ENCODE measurements at places on chromosomes 3 and 15.

DNA sequence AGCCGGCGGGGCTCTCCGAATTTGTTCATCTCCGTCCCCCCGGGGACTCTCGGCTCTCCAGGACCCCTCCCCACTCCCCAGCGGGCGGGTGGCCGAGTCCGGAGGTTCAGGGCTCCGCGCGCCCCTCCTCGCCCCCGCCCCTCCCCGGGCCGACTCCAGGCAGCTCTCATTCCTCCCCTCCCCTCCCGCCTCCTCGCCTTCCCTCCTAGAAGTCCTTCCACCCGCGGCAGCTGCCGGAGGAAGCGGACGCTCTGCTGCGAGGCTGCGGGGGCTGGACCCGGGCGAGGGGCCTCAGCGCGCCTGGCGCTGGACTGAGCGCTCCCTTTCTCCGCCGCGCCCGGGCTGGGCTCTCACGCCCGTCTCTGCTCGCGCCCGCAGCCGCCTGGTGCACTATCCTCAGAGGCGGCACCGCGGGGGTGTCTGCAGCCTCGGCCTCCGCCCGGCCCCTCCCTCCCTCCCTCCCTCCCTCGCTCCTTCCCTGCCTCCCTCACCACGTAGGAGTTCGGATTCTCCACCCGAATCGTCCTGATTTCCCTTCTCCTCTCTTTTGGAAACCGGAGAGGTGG is at the start of gene ROBO2:
Gene ROBO2 (plus strand): TSS at position 494 of the 566 bp plus-strand sequence. CDS start 687 bp downstream, outside the sequence.
- DNase-seq = no peak

GRCh38 chr15:39510001-39510701 is 70.7 kb upstream of the THBS1 start:
- no peak for DNase-seq

DNA sequence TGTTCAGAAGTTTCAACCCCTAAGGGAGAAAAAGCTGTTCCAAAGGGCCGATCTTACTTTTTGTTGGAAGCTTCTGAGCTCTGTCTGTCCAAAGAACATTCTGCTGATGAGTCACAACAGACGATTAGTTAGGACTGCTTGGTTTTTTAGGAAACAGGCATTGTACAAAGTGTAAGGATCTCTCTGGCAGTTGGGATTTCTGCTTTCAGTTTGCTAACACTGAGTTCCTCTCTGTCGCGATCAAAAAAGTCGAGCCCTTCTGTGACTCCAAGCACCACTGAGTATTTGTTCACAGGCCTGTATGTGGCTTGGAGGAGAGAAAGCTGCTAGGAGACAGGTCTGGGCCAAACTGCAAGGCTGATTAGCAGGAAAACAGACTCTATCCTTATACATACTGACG is 91.8 kb upstream of the PFN2 start:
- no peak for DNase-seq

GRCh38 chr15:68990992-68991500 is 23.4 kb upstream of the NOX5 start:
- no peak for DNase-seq

GRCh38 chr15:76866716-76867321 is 38.3 kb downstream of the SCAPER start:
- no peak for DNase-seq

DNA sequence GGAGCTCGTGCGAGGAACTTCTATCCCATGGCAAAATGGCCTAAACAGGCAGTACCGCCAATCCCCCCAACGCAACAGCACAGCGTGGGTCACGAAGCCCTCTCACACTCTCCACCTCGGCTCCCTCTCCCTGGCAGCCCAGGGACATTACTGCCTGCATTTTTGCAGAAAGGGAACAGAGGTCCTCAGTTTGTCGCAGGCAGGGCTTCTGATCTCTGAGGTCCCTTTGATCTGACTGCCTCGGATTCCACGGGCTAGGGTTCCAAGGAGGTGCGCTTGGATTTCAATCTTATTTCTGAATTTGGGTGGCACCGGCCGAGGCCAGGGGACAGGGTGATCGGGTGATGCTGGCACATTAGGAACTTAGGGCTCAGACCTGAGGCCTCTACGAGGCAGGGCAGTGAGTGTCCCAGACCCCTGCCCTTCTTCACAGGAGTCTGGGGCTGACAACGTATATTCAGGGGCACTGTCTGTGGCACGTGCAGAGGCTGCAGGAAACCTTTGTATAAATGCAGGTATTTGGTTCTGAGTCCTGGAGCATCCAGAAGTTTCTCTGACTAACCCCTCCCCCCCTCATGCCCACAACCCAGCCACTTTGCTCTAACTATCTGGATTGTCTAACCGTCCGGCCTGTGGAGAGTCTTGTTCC is 197.9 kb downstream of the XXYLT1 start:
- no peak for DNase-seq

DNA sequence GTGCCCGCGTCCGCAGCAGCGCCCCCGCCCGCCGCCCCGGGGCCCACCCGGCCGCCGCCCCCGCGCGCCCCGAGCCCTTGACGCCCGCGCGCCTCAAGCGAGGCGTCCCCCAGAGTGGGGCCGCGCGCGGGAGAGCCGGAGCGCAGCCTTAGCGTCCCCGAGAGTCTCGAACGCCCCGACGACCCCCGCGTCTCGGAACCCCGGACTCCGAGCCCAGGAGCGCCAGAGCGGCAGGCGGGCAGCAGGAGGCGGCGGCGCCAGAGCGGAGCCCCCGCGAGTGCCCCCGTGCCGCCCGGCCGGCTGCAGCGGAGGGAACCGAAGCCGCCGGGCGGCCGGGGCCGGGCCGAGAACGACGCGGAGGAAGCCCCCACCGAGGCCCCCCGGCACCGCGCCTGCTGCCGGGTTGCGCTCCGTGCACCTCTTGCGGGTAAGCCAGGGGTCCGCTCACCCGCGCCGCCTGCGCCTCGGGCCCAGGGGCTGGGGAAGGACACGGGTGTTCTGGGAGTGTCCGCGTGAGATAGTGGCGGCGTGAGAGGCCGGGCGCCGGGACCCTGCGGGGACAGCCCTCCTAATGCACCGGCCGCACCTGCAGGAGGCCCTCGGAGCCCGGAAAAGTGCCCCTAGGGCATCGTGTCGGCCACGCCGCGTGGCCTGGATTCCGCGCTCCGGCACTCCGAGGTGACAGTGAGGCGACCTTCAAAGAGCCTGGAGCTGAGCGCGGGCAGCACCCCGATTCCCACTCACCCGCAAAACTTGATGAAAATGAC is 52.0 kb upstream of the ULK4 start:
- no peak for DNase-seq

DNA sequence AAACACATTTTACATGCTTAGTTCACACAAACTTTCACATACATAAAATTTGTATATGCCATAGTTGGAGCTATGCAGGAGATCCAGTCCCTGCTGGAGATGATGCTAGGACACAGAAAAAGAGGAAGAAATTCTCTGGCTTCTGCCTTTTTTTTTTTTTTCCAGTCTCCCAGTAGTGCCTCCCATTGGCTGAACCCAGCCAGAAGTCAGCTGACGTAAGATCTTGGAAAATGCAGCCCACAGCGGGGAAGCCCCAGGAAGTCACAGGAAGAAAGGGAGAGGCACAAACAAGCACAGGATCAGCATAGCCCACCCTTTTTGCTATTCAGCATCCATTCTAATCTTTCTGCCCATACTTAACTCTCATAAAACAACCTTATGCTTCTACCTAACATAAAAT is 38.5 kb downstream of the SCN11A start:
- DNase-seq = no peak

Measured in T-helper 22 cell (primary cell).